Bronchial smooth muscle cell (primary cell): ENCODE measurements at places on chromosomes 3 and 15. TPM values are rescaled to one million over a fixed set of nuclear protein-coding genes. Genes with fewer than 3 reads are reported as not detected.

MYO5C gene
- total RNA-seq: 0.09 and 0.16 TPM in 2 replicates

ACP3 gene
- 0.26 and 1.4 TPM in 2 replicates for total RNA-seq

TMEM87A gene
- 35.9 and 40.4 TPM in 2 replicates for total RNA-seq

PRSS50 gene
- not detected in 2 replicates for total RNA-seq

SPINK8 gene
- not detected in 2 replicates for total RNA-seq

NDN gene
- 34.1 and 36.9 TPM in 2 replicates for total RNA-seq

CCDC54 gene
- not detected in 2 replicates for total RNA-seq
